ENCODE measurements at places on chromosomes 12 and 14.

DNA sequence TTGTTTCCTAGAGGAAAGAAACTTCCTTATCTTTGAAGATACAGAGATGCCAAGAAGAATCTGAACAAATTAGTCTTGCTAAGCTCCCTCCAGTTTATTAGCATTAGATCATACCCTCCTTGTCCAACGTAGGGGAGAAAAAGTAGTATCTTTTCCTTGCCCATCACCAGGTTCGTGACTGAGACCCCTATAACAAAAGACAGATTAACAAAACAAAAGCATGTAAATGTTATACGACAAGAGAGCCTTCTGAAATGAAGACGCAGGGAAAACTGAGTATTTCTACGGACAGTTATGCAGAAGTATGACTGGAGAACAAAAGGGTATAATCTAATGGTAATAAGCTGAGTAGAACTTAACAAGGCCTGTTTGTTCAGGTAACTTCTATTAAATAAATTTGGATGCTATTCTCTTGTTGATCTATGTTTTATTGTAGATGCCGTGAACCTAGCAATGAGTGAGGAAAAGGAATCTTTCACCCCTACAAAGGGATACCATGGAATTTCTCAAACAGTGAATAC lies 2.9 kb upstream of the CLEC7A start:
- no peak for DNase-seq

GRCh38 chr14:93532541-93532940 lies 101.8 kb downstream of the UNC79 start:
- no peak for DNase-seq

GRCh38 chr12:120960657-120961056 lies 17.7 kb upstream of the HNF1A start:
- no peak for DNase-seq

- no peak for DNase-seq
These were observed 184.9 kb upstream of the SFSWAP start for GRCh38 chr12:131525795-131526508.

- DNase-seq, result no peak
These were observed 21.0 kb downstream of the IGF1 start for GRCh38 chr12:102459314-102459713.

DNA sequence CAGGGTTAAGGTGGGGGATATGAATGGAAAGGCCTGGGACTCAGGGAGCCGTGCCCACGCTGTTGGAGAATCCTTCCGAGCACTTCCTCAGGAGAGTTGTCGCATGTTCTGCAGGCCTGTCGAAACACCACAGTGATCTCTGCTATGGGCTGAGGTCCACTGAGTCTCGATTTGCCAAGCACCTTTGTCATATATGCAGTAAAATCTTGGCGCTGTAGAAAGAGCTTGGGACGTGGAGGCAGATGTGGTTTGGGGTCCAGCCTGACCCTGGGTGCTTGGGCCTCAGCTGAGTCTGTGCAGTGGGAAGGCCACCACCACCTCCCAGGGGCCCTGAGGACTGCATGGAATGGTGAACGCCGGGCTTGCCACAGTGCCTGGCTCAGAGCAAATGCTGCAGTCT lies 32.9 kb downstream of the C14orf132 start:
- DNase-seq, result no peak

DNA sequence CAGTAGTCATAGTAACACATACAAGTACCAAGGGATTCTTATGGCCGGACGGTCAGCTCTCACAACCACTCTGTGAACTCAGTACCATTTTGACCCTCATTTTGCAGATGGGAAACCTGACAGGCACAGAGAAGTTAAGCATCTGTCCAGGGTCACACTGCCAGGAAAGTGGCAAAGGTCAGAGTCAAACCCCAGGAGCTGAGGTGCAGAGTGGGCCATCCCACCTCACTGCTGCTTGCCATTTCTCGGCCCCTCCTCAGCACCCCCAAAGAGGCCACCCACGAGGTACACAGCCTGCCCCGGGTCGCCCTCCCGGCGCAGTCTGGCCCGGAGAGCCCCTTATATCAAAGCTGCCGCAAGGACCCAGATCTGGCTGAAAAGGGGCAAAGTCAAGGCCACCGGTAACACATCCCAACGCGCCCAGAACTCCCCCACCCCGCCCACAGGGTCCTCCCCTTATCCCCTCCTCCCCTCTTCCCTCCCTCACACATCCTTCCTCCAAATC lies 1.7 kb downstream of the NCOR2 start:
- no peak for DNase-seq

DNA sequence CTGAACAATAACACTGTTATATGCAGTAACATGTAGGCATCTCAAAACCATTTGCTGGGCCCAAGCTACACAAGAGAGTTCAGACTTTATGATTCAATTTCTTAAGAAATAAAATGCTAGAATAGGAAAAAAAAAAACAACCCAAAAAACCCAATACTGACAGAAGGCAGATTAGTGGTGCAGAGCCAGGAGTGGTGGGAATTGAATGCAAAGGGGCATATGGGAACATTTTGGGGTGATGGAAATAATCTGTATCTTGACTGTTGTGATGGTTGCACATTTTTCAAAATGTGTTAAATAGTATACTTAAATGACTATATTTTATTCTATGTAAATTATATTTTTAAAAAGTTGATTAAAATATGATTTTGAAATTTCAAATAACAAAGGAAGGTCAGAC lies 23.4 kb upstream of the FGF6 start:
- no peak for DNase-seq

- no peak for DNase-seq
These were observed 20.4 kb downstream of the TTC9 start for GRCh38 chr14:70662080-70662479.

- DNase-seq, result no peak
These were observed 1323.3 kb downstream of the LRFN5 start for GRCh38 chr14:42929806-42930480.

GRCh38 chr12:1444142-1444516 lies 150.3 kb downstream of the FBXL14 start:
- no peak for DNase-seq

DNA sequence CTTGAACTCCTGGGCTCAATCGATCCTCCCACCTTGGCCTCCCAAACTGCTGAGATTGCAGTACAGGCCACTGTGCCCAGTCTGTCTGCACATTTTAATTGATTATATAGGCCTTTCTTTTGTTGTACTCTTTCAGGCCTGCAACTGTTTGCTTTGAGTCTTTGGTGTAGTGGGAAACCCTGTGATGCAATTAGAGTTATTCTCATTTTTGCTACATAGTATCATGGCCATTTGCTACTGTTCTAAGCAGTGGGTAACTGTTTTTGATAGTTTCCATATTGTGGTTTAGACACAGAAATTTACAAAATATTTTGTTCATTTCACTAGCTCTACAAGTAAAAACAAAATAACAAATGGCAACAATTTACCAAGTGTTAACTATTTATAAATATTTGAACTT lies 6.3 kb upstream of the TUBA1B start:
- no peak for DNase-seq

GRCh38 chr14:32510815-32511214 lies 181.7 kb downstream of the AKAP6 start:
- DNase-seq, result no peak

- DNase-seq, result no peak
These were observed 1.9 kb downstream of the CCNB1IP1 start for GRCh38 chr14:20331053-20331613.

GRCh38 chr12:24522736-24523135 lies 426.2 kb downstream of the BCAT1 start:
- no peak for DNase-seq

GRCh38 chr14:92121670-92122350 lies at the start of the genes CPSF2 and NDUFB1:
Gene CPSF2 (plus strand): TSS chr14:92121969. CDS start chr14:92130985, 9,016 bp downstream.
Gene NDUFB1 (minus strand): TSS chr14:92121706. CDS start chr14:92117637, 4,069 bp downstream.
- peak; percentile 87 for DNase-seq

DNA sequence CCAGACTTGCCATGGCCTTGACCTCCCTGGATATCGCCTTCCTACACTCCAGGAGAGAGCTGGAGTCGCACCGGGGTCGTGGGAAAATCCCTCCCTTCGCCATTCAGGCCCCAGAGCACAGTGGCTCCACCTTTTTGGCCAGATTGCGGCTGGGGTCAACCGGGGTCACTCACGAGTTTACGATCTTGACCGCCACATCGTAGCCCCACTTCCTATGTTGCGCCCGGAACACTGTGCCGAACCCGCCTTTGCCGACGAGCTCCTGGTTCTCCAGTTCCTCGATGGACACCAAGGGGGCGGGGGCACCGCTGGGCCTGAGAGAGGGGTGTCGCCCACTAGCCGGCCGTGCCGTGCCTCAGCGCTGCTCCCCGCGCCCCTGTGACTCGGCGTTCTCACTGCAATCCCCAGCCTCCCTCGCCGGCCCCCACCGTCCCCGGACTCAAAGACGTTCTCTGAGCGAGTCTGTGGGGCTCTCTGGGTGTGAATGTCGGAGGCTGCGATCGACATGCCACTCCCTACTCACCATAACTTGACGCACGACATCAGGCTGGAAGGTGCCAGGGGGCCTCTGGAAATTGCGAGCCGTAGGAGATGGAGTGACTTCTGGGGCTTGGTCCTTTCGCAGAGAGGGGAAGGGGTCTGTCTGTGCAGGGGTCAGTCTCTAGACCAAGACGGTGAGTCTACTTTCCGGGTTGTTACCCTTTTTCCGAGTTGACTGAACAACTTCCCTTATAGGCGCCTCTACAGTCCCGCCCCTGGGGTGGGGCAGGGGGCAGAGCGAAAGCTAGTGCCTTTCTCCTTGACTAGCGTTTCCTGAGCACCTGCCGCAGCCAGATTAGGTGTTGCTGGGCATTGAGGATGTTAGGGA lies at the start of gene RIPK3:
RIPK3 (minus strand) TSS at position 708 of the 868 bp plus-strand sequence; CDS start at position 543, 165 bp downstream.
- DNase-seq, result no peak

DNA sequence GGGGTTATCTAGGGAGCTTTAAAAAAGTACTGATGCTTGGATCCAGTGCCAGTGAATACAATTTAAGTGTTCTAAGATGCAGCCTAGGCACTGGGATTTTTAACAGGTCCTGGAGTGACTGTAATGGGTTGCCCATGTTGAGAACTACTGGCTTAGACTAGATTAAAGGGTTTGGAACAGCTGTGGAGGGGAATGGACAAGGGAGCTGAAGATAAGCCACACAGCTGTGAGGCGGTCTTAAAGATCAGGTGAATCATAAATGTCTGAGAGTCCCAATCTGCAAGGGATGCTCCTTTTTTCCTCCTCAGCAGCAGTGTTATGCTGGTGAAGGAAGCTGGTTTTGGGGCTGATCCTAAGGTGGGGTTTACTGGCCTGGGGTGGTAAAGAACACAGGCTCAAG lies 35.5 kb upstream of the FRMD6 start:
- no peak for DNase-seq

- DNase-seq, result no peak
These were observed 11.4 kb downstream of the EIF2S1 start for GRCh38 chr14:67371247-67372148.

DNA sequence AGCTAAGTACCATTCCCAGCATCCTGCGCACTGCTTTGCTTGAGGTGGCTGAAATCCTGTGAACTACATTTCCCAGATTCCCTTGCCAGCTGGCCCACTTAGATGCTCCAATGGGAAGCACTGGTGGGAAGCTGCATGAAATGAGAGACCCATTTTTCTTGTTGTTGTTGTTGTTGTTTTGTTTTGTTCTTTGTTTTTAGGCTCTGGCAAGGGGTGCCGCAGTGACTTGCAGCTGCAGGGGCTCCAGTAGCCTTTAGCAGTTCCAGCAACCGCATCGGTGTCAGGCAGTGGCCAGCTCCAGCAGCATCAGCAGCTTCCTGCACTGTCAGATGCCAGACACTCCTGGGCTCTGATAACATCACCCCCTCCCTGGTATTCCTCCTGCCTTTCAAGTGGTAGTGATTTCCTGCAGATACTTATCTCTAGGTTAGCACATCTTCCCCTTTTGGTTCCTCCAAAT lies 8.8 kb upstream of the EGLN3 start:
- peak; percentile 78 for DNase-seq

DNA sequence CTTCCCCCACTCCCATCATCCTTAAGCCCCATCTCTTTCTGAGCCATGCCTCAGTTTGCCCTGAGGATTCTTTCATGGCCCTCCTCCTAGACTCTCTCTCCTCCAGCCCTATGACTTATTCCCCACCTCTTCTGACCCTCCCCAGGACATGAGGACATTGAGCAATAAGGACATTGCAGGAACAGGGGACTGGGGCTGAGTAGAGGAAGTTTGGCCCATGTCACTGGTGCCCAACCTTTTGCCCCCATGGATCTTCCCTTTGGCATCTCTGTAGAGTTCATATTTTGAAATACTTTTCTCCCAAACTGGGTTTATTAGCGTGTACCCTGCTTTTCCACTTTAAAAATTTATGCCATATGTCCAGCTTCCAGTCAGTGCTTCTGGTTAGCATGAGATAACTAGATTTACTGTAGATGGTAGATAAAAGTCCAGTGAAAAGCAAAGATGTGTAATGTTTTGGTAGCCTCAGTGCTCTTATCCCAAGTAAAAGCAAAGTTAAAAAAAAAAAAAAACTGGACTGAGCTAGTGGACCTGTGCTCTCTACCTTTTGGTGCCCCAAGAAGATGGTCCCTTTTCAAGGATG lies 6.1 kb upstream of the LRP1-AS start:
- no peak for DNase-seq

GRCh38 chr14:65301862-65302539 lies 110.5 kb upstream of the FUT8 start:
- DNase-seq, result no peak

- no peak for DNase-seq
These were observed 128.9 kb downstream of the CCER1 start for GRCh38 chr12:90826036-90826435.

GRCh38 chr14:94380225-94381148 lies 7.9 kb downstream of the SERPINA1 start:
- DNase-seq, result no peak

DNA sequence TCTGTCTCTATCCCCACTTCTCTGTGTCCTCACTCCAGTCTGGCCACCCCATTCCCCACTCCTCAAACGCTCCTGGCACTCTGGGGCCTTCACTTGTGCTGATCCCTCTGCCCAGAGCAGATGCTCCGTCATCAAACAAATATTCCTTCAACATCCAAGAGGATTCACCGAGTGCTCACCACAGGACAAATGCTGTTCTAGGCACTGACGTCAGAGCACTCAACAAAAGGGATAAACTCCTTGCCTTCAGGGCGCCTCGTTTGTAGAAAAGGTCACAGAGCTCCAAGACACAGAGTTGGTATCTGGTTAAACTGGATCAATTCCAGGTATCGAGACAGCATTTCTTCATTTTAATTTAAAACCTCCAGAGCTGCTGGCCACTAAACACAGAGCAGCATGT lies 35.3 kb downstream of the PSMC1 start:
- DNase-seq, result no peak

DNA sequence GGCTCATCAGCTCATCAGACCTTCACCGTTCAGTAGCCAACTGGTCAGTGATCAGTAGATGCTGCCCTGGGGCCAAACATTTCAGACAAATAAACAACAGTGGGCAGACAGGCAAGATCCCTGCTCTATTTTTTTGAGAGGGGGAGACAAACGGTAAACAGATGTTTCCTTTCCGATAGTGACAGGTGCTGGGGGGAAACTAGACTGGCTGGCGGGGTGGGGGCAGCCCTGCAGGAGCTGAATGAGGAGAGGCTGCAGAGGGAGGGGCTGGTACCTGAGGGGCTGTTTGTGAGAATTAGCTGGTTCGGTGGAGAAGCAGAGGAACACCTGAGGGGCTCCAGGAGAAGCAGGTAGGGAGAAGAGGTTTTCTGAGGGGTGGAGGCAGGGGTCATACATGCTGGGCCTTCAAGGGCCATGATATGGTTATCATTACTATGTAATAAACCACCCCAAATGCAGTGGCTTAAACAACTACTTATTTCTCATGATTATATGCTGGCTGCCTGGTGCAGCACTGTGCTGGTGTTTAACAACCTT lies 8.2 kb upstream of the GOLGA3 start:
- DNase-seq, result no peak

GRCh38 chr14:104341532-104342434 lies 203.4 kb downstream of the KIF26A start:
- DNase-seq, result no peak
